ENCODE measurements at places on chromosomes 3 and 15.
A peak's percentile ranks its signal among the peaks of the same experiment; 100 is the strongest.

- H3K4me3 ChIP-seq: no peak overlapping the region
- DNase-seq: no peak
- H3K27ac ChIP-seq: no peak overlapping the region
- peaks cover 7% of the 10 kb centered on the region for H3K4me1 ChIP-seq
These were observed 23.4 kb downstream of the XPC start for GRCh38 chr3:14154895-14155440.

GRCh38 chr15:38068626-38069391 lies 134.4 kb downstream of the TMCO5A start:
- DNase-seq: no peak
- no peak overlapping the region for H3K27ac ChIP-seq

GRCh38 chr3:39531066-39531465 lies 63.6 kb downstream of the MOBP start:
- no peak for DNase-seq
- no peaks in the 10 kb centered on the region for H3K4me1 ChIP-seq
- peaks cover 21% of the 10 kb centered on the region for H3K27me3 ChIP-seq
- H3K4me3 ChIP-seq: no peak overlapping the region
- H3K36me3 ChIP-seq: no peaks in the 10 kb centered on the region
- no peak overlapping the region for H3K27ac ChIP-seq

- no peaks in the 10 kb centered on the region for H3K27me3 ChIP-seq
- H3K36me3 ChIP-seq: peaks cover 17% of the 10 kb centered on the region
- H3K27ac ChIP-seq: no peak overlapping the region
- H3K4me3 ChIP-seq: no peak overlapping the region
- no peak for DNase-seq
These were observed 7.1 kb downstream of the MYEF2 start for GRCh38 chr15:48170981-48171380.

GRCh38 chr3:177878192-177878591 lies 658.0 kb upstream of the KCNMB2 start:
- peaks cover 6% of the 10 kb centered on the region for H3K4me1 ChIP-seq
- H3K27ac ChIP-seq: no peak overlapping the region
- no peaks in the 10 kb centered on the region for H3K36me3 ChIP-seq
- H3K4me3 ChIP-seq: no peak overlapping the region
- H3K27me3 ChIP-seq: no peaks in the 10 kb centered on the region

GRCh38 chr3:53030619-53031449 lies 15.0 kb downstream of the SFMBT1 start:
- DNase-seq: peak; percentile 14
- H3K4me1 ChIP-seq: peaks cover 18% of the 10 kb centered on the region
- H3K4me3 ChIP-seq: peak overlapping the region; percentile 46
- peak overlapping the region; percentile 80 for H3K27ac ChIP-seq
- H3K27me3 ChIP-seq: no peaks in the 10 kb centered on the region
- no peaks in the 10 kb centered on the region for H3K36me3 ChIP-seq

DNA sequence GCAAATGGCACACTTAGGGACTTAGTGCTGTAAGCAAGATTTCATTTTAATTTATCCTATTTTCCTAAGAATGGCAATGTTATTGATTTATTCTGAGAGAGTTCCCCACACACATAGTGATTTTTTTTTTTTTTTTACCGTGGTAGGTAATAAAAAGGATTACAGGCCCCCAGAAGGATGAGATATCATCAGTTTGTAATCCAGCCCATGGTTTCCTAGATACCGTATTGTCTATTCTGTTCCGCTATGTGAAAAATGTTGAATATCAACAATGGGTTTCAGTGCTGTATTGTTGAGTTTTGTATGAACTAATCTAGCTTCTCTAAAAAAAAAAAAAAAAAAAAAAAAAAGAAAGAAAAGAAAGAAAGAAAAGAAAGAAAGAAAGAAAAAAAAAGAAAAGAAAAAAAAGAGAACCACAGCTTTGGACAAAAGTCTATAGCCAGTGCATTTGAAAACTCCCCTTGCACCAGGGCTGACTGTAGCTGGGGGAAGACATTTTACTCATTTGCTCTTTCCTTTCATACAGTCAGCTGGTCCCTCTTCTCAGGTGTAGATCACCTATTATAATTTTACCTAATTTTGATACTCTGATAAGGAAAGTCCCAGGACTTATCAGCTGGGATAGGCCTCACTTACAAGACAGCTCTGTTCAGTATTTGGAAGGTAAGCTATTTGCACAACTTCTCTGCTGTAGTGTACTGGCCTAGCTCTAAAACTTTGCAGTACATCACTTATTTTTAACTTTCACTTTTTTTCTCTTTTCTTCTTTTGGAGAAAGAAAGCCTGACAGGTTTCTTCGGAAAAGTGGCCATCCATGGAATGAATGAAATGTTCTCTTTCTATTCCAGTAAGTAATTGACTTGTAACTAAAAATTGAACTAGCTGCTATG lies 101.4 kb upstream of the SOX2 start:
- DNase-seq: no peak
- no peaks in the 10 kb centered on the region for H3K4me1 ChIP-seq
- H3K27me3 ChIP-seq: peaks cover 3% of the 10 kb centered on the region
- no peaks in the 10 kb centered on the region for H3K36me3 ChIP-seq
- no peak overlapping the region for H3K27ac ChIP-seq

DNA sequence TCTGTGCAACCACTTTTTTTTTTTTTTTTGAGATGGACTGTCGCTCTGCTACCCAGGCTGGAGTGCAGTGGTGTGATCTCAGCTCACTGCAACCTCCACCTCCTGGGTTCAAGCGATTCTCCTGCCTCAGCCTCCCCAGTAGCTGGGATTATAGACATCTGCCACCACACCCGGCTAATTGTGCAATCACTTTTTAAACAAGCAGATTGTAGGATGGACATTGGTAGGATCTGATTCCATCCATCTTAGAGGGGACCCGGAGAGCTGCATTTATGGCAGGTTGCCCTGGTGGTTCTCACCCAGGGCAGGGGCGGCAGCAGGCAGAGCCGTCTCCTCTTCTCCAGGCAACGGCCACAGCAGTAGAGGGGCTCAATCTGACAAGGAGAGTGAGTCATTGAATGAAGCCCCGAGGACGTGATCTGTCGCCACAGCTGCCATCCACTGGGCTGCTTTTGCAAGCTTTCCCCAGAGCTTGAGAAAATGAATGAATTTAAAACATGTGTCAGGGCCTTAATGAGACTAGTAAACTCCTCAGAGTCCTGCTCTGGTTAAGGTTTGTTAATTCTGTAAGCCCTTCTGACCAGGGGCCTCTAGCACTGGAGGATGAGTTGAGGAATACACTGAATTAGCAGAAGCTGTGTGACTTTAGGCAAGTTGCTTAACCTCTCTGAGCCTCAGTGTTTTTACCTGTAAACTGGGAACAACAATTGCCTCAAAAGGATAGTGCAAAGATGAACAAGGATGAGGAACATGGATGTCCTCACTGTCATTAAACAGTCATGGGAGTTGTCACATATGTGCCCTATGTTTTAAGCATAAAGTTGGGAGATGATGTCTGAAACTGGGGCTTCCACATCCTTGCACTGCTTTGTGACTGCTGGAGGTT lies 129.1 kb downstream of the ASB7 start:
- H3K36me3 ChIP-seq: no peaks in the 10 kb centered on the region
- no peaks in the 10 kb centered on the region for H3K4me1 ChIP-seq
- peak overlapping the region; percentile 77 for H3K4me3 ChIP-seq
- H3K27ac ChIP-seq: no peak overlapping the region

Data from naive B cell (primary cell).